Breast epithelium (tissue), 4 donors: ENCODE measurements at places on chromosomes 6 and 20. TPM values are rescaled to one million over a fixed set of nuclear protein-coding genes. Genes with fewer than 3 reads are reported as not detected.

The SLC35D3 gene
- not detected for total RNA-seq

The AP5S1 gene
- 11.1 TPM for total RNA-seq

The PGBD1 gene
- 4.2 TPM for total RNA-seq

DNA sequence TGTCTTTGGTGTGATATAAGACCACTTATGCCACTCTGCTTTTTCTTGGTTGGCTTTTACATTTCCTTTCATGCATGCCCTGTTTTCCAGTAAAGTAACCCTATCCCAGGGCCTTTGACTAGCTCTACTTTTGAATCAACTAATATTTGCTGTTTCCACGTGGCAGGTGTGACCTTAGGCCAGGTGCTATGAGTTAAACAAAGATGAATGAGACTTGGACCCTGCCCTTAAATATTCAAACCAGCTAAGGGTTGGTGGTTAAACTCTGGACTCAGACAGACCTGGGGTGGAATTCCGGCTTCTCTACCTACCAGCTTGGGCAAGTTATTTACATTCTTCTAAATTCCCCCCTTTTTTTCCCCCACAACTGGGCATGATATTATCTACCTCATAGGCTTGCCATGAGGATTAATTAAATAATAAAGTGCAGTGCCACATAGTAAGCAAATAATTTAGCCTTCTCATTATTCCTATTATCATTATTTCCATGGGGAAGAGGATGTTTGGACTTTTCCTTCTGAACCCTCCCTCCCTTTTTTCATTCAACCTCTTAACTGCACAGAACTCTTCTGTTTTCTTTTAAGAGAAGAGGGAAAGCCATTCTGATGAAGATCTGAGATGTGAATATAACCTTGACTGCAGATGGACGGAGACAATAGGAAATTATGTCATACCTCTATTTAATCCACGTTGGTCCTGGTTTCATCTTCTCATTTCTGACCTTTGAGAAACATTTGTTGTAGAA is 143.6 kb upstream of the TNFAIP3 start:
- no peaks in the 10 kb centered on the region for H3K27me3 ChIP-seq
- H3K4me3 ChIP-seq: no peak overlapping the region
- H3K36me3 ChIP-seq: no peaks in the 10 kb centered on the region
- no peak overlapping the region for H3K27ac ChIP-seq
- DNase-seq: no peak

GRCh38 chr6:127199470-127199869 is 67.2 kb upstream of the RNF146 start:
- H3K4me3 ChIP-seq: no peak overlapping the region
- H3K27me3 ChIP-seq: no peaks in the 10 kb centered on the region
- no peaks in the 10 kb centered on the region for H3K4me1 ChIP-seq
- no peaks in the 10 kb centered on the region for H3K36me3 ChIP-seq
- DNase-seq: no peak

GRCh38 chr6:5782783-5783547 is 223.8 kb downstream of the NRN1 start:
- H3K27me3 ChIP-seq: no peaks in the 10 kb centered on the region
- no peak for DNase-seq
- no peak overlapping the region for H3K4me3 ChIP-seq
- no peaks in the 10 kb centered on the region for H3K4me1 ChIP-seq
- no peak overlapping the region for H3K27ac ChIP-seq
- no peaks in the 10 kb centered on the region for H3K36me3 ChIP-seq
